AG10803 (cell line): ENCODE measurements at places on chromosomes 2 and 18.

- no peak for DNase-seq
Observed at GRCh38 chr2:67041051-67041450, 356.1 kb upstream of the ETAA1 start.

DNA sequence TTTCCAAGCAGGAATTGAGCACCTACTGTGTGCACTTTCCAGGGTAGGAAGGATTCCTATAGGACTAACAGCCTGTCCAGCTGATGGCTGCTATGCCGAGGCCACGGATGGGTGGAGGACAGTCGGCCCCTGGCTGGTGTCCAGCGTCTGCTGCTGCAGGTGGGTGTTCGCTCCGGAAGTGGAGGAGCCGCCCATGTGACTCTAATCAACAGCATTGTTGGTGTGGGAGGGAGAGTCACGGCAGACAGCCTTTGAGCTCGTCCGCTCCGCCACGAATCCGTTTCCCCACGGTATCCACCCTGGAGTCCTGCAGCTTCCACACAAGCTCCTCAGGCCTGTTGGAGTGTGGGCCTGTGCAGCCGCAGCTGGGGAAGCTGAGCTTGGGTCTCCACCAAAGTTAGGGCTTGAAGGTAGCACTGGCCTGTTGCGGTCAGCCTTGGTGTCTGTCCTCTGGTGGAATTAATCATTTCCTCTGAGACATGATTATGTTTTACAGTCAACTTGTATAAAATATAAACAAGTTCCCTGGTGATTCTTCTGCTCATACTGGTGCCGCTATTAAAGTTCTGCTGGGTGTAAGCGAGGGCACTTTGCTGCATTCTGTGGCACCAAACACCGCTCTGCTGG lies 185.9 kb upstream of the TPO start:
- no peak for DNase-seq

DNA sequence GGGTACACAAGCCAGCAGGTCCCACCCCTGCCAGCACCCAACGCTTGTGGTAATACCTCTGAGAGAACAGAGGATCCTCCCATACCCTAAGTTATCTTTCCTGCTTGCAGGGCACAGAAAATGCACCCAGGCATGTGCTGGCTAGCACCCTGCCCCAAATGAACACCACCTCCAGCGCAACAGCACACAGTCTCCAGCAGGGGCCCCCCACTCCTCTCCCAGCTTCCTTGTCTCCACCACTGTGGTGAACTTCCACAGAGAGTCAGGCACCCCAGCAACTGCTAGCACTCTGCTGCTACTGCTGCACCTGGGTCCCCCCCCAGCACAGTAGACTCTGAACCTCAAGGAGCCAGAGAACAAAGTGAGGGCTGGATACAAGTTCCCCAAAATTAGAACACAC lies 216.8 kb upstream of the CNTNAP5 start:
- no peak for DNase-seq

- DNase-seq: no peak
Observed at GRCh38 chr18:74486119-74486849, 9.9 kb upstream of the CNDP2 start.

GRCh38 chr2:225600444-225600843 lies 200.9 kb downstream of the NYAP2 start:
- no peak for DNase-seq

GRCh38 chr2:227816507-227817294 lies 3.1 kb downstream of the CCL20 start:
- no peak for DNase-seq

- DNase-seq: peak; percentile 82
Observed at GRCh38 chr2:174577967-174578589, 19.5 kb downstream of the WIPF1 start.

DNA sequence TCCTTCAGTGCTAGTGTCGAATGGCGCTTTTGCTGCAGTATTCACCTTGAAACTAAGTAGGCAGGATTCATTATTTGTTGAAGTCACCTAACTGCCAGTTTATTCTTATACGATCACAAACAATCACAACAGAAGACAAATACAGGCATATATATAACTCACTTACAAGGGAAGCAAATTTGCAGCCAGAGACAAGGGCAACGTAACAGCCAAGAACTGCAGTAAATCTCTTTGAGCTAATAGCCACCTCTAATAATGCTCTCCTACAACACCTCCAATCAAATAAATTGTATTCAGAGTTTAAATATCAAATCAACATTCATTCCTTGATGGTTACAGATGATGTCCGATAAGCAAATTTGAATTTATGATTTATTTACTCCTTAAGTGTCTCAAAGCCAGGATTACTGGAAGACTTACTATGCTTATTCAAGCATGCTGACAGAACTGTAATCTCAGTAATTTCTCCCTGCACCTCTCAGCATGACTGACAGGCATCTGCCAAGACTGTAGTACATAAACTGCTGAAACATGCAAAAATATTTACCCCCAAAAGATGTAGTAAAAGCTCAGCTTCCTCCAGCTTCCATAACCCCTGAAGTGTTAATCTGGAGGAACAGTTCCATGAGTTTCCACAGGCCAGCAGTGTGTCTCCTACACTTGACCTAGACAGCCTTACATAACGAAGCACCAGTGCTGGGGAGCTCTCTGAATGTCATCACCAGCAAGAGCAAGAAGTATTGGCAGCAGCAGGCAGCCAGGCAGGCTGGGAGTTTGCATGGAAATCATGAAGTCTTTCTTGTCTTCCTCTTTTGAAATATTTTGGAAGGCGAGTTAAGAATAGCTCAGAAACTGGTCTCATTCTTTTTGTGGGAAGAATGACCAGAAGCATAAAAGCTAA lies 20.9 kb upstream of the SCN1A start:
- no peak for DNase-seq

DNA sequence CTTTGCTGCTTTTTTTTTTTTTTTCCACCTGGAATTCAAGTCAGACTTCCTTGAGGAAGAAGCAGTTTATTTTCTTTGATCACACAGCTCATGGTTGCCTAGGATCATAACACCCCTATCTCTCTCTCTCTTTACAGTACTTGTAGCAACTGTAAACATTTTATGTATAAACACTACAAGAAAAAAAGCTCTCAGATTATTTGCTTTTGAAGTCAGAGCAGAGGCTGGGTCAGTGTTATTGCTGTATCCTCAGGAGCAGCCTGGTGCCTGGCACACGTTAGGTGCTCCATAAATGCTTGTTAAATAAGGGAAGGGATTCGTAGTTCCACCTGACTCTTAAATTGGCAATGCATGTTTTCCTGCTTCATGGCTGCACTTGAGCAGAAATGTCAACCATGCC lies 221.2 kb downstream of the TGIF1 start:
- no peak for DNase-seq

DNA sequence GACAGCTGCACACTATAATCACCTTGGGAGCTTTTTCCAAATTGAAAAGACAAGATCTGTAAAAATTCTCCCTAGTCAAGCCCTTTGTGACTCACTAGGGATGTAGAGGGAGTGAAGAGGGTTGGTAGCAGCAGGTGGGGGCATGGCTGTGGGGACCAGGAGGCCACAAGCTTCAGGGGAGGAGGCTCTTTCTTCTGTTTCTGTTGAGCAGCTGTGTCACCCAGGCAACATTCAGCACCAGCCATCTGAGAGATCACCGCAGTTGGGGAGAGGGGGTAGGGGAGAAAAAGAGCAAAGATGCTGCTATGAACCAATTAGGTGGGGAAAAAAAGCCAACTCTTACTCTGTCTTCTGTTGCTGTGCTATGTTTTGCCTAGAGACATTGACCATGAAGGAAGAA lies 352.3 kb upstream of the MEIS1 start:
- DNase-seq: no peak

GRCh38 chr2:158034198-158034866 lies 67.3 kb upstream of the UPP2 start:
- DNase-seq: peak; percentile 67

- no peak for DNase-seq
Observed at GRCh38 chr18:35110059-35110458, 68.8 kb downstream of the MAPRE2 start.

DNA sequence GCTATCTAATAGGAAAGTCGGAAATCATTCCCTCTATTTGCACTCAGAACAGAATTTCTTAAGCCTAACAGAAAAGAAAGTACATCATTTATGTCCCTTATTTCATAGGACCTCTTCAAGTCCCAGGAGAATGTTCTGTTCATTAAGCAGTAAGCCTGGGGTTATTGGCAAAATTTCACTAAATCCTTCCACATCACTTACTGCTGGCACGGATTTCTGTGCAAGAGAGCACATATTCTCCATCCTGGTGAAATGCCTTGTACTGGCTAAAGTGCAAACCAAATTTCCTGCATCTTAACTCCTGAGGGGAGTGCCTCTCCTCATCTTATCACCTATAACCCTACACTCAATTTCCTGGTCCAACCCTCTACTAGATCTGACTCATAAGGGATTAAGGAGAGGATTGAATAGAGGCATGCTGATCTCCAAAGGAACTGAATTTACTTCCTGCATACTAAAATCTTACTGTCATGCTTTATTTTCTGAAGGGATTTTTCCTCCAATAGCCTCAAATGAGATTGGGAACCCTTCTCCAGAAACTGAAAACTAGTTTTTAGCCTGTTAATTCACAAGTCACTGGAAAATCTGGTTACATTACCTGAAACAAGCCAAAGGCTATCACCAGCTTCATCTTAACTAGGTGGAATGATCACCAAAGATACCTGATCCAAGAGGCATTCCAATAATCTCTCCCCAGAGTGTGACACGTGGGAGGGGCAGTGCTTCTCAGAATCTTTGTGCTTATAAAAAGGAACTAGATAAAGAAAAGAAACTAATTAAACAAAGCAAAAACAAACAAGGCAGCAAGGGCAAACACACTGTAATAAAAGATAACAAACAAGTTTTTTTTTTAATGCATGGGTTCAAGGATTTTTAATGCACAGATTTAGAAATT lies 311.1 kb downstream of the NR4A2 start:
- DNase-seq: no peak

GRCh38 chr2:196075196-196075595 lies 6.6 kb upstream of the DNAH7 start:
- DNase-seq: peak; percentile 23

- DNase-seq: no peak
Observed at GRCh38 chr18:38796762-38797161, 1231.2 kb upstream of the CELF4 start.

GRCh38 chr2:230807729-230808128 lies 57.0 kb upstream of the ITM2C start:
- no peak for DNase-seq

DNA sequence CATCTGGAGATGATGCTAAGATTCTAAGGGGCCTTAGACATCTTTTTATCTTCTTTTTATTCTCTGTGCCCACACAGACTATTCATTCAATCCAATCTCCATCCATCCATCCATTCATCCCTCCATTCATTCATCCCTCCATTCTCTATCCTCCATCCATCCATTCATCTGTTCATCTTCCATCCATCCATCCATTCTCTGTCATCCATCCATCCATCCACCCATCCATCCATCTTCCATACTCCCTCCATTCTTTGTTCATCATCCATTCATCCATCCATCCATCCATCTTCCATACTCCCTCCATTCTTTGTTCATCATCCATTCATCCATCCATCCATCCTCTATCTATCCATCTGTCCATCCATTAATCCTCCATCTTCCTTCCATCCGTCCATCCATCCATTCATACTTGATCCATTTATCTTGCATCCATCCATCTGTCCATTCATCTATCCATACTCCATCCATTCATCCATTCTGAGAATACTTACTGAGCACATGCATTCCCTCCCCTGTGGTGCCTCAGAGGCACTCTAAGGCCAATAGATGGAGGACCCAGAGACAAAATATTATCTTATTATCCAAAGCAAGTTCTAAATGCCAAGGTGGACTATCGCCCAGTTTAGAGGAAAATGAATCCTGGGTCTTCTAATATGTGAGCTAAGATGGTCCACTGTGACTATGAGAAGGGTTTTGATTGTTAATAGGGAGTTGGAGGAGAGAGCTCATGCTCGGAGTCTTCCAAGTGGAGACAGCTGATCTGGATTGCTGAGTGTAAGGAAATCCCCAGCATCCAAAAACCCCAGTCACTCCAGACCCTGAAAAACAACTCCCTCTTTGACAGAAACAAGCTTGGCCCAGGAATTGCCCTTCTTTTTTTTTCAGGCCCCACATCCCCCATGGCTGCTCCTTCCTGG lies 152.6 kb upstream of the MYCN start:
- DNase-seq: no peak

GRCh38 chr2:134218930-134219658 lies 34.8 kb upstream of the MGAT5 start:
- no peak for DNase-seq

DNA sequence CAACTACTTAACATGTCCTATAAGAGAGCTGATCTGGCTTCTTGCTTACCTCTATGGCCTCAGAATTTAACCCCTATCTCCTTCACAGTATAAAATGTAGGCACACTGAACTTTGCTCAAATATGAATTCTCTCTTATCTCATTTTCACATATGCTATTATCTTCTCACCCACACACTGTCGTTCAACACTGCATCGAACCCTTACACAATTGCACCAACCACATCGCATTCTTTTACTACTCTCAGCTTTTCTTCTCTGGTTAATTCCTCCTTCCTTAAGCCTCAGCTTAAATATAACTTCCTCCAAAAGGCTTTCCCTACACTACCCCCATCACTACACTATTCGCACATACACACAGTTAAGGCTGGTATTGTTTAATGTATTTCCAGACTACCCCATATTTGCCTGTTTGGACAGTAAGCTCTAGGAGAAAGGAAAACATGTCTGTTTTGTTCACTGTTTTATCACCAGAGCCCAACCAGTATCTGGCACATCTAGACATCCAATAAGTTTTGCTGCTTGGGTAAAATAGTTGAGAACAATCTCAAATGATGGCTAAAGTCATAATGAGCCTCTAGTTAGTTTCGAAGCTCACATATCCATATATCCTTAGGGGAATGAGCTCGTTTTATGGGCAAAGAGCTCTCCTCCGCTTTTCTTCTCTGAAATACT lies 47.7 kb downstream of the HIBCH start:
- no peak for DNase-seq

GRCh38 chr2:95297639-95298395 lies 670 bp downstream of the KCNIP3 start:
- DNase-seq: no peak

- DNase-seq: no peak
Observed at GRCh38 chr2:196334710-196335109, 163.3 kb upstream of the STK17B start.

GRCh38 chr2:103656558-103656957 lies 894.7 kb downstream of the TMEM182 start:
- no peak for DNase-seq
